CD4-positive, alpha-beta T cell treated with Interleukin-4 for 1 hour (primary cell): ENCODE measurements at places on chromosomes 12 and 14.

- DNase-seq: no peak
Measured at GRCh38 chr12:45718306-45718705, 11.2 kb upstream of the ARID2 start.

DNA sequence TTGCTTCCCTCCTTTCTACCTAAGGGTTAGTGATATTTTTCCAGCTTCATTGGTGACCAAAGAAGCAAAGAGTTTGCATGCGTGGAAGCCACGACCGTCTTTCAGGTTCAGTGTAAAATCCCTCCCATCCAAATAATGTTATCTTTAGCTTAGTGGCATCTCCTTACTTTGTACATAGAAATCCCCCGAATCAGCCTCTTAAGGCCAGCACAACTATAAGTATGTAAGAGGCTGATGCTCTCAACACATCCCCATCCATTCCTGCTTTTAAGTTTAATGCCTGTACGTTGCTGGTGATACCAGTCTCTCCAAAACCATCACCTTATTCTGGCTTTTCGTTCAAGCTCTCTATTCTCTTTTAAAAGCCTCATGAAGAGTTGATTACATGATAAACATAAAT lies 14.6 kb downstream of the CDKN1B start:
- DNase-seq: no peak

- DNase-seq: no peak
Measured at GRCh38 chr12:4997939-4998338, 45.7 kb upstream of the KCNA5 start.

GRCh38 chr12:132723764-132724140 lies 13.1 kb downstream of the PGAM5 start:
- no peak for DNase-seq

GRCh38 chr12:6774499-6775062 lies 2.3 kb downstream of the LAG3 start:
- DNase-seq: peak; percentile 79

- DNase-seq: no peak
Measured at GRCh38 chr14:99581374-99581773, 22.6 kb downstream of the CCDC85C start.
